SW480 (cell line): ENCODE measurements at places on chromosomes 2 and 18.

DNA sequence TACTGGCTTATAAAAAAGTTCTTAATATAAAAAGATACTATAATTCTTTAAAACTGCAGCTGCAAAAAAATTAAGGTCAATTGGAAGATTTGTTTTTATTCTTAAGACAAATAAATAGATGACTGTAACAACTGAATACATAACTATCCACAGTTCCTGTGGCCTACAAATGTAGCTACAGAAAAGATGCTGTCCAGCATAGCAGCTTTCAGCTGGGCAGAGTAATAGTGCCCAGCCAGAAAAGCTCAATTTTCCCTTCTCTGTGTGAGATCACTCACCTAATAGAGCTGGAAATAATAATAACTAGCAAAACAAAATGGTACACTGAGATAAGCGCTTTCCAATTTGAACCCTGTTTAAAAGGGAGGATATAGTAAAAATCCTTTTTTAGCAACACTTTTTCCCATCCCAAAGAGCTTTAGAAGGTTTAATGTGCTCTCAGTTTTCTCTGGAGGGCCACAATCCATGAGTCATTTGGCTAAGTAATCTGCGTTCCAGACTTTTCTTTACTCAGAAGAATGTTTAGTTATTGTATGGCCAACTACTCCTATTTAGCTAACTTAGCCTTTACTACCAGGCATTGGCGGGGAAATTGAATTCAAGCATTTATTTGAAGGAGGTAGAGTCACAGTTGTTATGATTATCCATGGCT, 158.1 kb upstream of the SLC39A10 start:
- DNase-seq: no peak

- no peak for DNase-seq
Measured at GRCh38 chr2:10787176-10787968, 25.2 kb downstream of the PDIA6 start.

GRCh38 chr2:212863185-212863588, 288.2 kb downstream of the IKZF2 start:
- peak; percentile 4 for DNase-seq

DNA sequence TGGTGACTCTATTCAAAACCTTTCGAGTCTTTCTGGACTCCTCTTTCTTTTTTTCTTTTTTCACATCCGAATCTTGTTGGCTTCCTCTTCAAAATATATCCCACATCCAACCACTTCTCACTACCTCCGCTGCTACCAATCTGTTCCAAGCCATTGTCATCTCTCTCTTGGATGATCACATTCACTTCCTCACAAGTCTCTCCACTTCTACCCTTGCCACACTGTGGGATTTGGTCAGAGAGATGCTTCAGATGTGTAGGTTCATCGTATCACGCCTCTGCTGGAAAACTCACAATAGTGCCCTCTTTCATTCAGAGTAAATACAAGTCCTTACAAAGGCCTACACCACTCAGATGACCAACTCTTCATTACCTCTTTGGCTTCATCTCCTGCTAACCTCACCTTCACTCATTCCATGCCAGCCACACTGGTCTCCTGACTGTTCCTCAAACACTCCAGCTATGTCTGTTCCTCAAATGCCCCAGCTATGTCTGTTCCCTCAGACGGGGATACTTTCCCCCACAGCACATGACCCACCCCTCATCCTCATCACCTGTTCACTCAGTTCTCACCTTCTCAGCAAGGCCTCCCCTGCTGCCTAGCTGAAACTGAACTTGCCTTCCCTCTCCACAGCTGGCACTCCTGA, 67.2 kb upstream of the PELI1 start:
- DNase-seq: no peak

DNA sequence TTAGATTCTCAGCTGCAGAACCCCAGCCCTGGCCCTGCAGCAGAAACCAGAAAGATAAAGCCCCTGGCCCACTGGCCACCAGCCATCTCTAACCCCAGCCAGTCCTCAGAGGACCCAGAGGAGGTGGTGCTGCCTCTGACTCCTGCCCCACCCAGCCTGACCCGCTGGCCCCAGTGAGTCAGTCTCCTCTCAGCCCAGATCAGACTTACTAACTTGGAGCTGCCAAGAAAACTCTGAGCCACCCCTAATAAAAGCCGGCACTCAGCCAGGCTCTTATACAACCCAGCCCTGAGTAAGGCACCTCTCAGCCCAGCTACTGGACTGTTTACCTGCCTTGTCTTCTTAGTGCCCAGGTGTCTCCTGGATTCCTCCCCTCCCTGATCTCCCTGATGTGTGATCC, 2.0 kb downstream of the SLC14A2 start:
- DNase-seq: no peak

- peak; percentile 1 for DNase-seq
Measured at GRCh38 chr18:72375618-72376017, 168.5 kb downstream of the CBLN2 start.

DNA sequence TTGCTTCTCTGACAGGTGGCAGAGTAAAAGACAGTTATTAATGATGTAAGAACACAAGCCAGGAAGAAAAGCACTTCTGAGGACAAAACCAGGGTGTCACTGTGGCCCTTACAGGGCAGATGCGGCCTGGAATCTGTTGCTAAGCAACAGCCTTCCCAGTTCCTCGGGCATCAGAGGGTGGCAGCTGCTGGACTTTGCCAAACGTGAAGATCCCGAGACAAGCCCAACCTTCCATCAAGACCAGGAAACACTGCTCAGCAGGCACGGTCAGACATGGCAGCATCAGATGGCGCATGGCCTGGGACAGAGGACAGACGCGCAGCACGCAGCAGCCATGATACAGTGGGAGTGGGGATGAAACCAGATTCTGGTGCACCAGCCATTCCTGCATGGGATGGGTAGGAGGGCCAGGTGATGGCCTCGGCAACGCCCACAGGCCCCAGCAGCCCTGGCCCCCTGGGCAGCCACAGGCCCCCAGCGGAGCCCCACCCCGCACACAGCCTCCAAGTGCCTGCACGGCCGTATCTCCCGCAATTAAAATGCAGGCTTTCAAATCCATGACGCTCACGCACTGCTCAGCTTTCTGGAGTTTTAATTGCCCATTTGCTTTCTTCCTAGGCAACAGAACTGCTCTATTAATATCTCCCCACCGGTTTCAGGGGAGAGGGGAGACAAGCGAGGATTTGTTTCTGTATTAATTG, 89.0 kb downstream of the EIPR1 start:
- DNase-seq: no peak

DNA sequence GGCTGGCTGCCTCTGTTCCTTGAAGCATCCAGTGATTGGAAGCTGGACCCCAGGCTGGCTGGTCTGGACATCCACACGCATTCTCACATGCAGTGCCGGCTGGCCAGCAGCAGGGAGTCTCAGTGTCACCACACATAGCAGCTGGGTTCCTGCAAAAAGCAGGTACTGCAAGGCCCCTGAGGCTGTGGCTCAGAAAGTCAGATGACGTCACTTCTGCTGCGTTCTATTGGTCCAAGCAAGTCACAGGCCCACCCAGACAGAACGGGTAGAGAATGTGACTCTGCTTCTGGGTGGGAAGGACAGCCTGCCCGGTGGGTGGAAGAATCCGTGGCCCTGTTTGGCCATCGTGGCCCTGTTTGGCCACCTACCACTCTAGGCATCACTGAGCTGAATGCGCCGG, 51.3 kb upstream of the SPP2 start:
- DNase-seq: no peak

- DNase-seq: no peak
Measured at GRCh38 chr2:40361478-40361877, 90.4 kb downstream of the SLC8A1 start.

DNA sequence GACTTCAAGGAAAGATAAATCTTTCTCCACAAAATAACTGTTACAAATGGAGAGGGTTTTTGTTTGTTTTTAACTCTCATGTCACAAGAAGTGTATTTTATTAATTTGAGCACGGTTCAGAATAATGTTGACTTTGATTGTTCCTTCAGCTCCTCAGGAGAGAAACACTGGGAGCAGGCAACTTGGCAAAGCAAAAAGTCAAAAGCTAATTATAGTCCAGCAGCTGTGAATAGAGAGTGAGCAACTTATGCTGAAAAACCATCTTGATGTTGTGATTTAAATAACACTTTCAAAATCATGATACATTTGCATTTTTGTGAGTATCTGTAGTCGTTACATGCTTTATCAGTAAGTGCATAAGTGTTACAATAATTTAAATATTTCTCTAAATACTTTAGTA, 37.5 kb upstream of the TTN start:
- no peak for DNase-seq

- no peak for DNase-seq
Measured at GRCh38 chr2:30188292-30188691, 41.5 kb downstream of the YPEL5 start.

DNA sequence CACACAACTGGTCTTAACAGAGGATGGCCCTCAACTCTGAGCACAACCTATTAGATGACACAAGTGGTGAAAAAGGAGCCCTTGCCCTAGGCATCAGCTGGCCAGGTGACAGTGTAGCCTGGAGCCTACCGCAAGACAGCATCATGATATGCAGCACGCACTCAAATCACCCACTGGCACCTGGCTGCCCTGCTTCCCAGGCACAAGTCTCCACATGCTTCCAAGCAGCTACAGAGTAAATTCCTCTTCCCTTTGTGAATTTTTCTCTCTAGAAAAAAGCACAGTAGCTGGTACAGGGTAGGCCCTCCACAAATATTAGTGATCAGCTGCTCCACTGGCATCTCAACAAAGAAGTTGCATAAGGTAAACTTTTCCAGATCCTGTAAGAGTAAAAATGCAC, 6.0 kb downstream of the FBXO15 start:
- DNase-seq: no peak

DNA sequence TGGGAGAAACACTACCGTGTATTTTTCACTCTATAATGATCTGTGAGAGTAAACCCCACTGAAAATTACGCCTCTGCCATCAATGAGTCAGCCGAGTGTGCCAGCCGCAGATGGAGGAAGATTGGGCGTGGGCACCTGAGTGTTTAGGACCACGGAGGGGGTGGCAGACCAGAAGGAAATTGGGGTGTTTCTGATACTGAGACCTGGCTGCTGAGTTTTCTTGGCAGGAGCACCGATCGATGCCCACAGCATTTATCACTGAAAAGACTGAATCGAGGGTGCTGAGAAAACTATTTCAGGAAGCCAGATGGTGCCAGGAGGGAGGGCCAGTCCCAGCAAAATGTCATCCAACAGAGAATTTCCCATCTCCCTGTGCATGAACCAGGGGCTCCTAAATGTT, 91.9 kb upstream of the TPO start:
- no peak for DNase-seq
